ENCODE measurements at places on chromosomes 3 and 15. TPM values are rescaled to one million over a fixed set of nuclear protein-coding genes. Genes with fewer than 3 reads are reported as not detected.

Gene MOBP
- total RNA-seq = not detected

Gene TNFSF10
- total RNA-seq = 23.6 TPM

Gene KLHL24
- total RNA-seq = 10.8 TPM

Gene RARRES1
- total RNA-seq = not detected

Gene ROPN1
- total RNA-seq = not detected

Gene SI
- total RNA-seq = not detected

Gene CHDH
- total RNA-seq = 0.22 TPM

Gene LMAN1L
- 0.11 TPM for total RNA-seq

Gene PLA1A
- total RNA-seq = not detected

Gene SLC6A20
- not detected for total RNA-seq

Gene GPR160
- total RNA-seq = 8.2 TPM

Gene CRABP1
- not detected for total RNA-seq

Gene BCL2A1
- total RNA-seq = 47.1 TPM

Gene GABRG3
- not detected for total RNA-seq

Gene CCDC80
- total RNA-seq = not detected

Gene PARP15
- 13.3 TPM for total RNA-seq

Gene PLD1
- 0.86 TPM for total RNA-seq

Gene GABRR3
- not detected for total RNA-seq

Gene SSUH2
- 0.31 TPM for total RNA-seq

Data from activated CD8-positive, alpha-beta T cell treated with anti-CD3 and anti-CD28 coated beads for 36 hours (primary cell).